WTC11 (cell line): ENCODE measurements at places on chromosomes 12 and 14.

DNA sequence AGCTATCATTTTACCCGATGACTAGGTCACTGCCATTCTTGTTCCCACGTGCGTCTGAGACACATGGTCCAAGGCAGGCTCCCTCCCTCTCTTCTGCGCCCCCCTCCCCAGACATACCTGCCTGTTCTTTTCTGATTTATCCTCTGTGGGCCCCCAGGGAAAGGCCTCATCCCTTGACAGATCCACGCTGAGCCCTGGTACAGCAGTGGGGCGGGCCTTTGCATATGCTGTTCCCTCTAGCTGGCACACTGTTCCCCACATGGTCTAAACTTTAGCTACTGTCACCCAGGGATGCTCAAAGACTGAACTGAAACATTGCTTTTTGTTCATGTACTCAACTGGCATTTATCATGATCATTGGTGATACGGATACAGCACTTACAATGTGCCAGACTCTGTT, 122.5 kb downstream of the SCARB1 start:
- no peak for DNase-seq

DNA sequence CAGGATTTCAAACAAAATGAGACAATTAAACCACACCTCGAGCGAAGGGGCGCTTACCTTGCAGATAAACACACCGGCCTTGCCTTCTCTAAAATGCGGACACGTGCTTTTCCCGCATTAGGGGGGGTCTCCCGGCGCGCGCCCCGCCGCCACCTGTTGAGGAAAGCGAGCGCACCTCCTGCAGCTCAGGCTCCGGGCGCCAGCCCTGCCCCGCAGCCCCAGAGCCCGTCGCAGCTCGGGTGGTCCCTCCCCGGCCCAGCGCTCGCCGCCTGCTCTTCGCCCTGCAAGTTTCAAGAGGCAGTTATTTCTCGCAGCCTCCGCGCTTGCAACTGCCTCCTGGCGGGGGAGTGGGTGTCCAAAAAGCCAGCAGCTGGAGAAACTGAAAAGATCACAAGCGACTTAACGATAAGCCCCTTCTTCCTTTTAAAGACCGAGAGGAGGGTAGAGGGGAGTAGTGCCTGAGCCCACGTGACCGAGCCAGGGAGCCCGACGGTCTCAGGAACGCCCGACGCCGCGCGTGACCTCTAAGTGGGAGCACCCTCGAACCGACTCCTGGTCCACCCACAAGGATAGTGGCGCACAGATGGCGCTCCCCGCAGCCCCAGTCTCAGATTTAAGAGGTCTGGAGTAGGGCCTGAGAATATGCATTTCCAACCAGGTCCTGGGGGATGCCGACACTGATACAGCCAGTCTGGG, at the start of gene ESR2:
Gene ESR2 (minus strand): TSS at position 396 of the 696 bp plus-strand sequence. CDS start 11,386 bp downstream, outside the sequence.
- peak; percentile 58 for DNase-seq

DNA sequence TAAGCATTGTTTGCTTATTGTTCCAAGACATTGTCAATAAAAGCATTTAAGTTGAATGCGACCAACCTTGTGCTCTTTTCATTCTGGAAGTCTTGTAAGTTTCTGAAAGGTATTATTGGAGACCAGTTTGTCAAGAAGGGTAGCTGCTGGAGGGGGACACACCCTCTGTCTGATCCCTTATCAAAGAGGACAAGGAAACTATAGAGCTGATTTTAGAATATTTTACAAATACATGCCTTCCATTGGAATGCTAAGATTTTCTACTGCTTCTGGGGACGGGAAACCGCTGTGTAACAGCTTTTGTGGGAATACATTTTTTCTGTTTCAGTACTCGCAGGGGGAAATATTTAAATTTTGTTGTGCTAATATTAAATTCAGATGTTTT, 3.5 kb downstream of the FOS start:
- no peak for DNase-seq

DNA sequence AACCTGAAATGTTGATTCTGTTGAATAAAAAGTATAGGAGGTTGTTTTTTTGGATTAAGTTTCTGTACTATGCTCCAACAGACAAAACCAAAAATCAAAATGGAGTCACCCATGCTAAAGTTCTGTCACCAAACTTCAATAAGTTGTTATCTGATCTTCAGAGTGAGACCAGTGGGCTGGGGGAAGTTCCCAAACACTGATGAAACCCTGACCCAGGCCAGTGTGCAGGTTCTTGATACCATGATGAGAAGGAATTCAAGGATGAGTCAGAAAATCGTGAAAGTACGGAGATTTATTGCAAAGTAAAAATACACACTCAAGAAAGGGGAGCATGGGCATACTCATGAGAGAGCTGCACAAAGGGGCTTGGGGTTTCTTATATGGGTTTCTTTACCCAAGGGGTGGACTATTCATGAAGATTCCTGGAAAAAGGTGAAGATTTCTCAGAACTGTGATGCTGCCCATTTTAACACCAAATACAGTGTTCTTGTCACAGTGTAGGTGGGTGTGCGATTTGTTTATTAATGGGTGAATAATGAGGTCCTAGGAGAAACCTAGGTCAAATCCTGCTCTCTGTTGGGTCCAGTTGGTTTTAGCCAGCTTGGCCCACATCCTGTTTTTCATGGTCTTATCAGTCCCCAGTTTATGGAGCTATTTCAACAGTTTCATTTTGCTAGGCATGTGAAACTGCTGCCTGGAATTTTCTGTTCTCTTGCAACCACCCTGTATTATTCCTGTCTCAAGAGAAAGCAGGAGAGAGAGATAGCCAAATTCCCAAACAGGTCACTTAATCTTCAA, 27.5 kb upstream of the DENND5B start:
- DNase-seq, result no peak

DNA sequence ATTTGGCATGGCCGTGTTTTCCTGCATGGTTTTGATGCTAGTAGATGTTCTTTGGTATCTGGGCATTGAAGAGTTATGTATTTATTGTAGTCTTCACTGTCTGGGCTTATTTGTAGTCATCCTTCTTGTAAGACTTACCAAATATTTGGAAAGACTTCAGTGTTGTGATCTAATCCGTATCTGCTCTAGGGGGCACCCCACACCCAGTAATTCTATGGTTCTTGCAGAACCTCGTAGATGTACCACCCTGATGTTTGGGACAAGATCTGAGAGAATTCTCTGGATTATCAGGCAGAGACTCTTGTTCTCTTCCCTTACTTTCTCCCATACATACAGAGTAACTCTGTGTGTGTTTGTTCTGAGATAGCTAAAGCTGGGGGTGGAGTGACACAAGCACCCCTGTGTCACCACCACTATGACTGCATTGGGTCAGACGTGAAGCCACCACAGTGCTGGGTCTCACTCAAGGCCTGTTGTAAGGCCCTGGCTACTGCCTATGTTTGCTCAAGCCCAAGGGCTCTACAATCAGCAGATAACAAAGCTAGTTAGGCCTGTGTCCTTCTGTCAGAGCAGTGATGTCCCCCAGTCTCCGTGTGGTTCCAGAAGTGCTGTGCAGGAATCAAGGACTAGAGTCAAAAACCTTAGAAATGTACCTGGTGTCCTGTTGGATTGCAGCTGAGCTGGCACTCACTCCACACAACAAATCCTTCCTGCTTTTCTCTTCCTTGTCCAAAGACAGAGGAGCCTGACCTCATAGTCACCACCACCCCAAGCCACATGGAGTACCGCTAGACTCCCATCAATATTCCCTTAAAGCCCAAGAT, 9.6 kb downstream of the RDH16 start:
- DNase-seq, result peak; percentile 28

GRCh38 chr12:76470028-76470939, 89.3 kb downstream of the OSBPL8 start:
- DNase-seq, result no peak

- peak; percentile 14 for DNase-seq
These were observed 291.5 kb upstream of the SRRM4 start for GRCh38 chr12:118689793-118690192.

- DNase-seq, result no peak
These were observed 843.4 kb upstream of the FLRT2 start for GRCh38 chr14:84686550-84686949.

DNA sequence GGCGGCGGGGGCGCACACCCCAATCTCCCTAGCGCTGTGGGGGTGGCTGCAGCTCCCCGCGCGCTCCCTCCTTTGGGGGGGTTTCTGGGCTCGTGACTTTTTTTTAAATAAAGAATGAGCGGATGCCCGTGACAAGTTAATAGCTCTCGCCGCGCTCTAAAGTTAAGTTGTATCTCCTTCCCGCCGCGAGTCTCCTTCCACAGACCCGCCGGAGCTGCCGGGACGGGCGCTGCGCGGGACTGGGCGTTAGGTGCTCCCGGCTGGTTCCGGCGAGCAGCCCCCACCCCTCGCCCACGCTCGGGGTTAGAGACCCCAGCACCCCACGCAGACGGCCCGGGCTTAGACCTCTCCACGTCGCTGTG, 82.6 kb upstream of the HMGA2 start:
- no peak for DNase-seq

GRCh38 chr14:62162998-62163589, 400.9 kb downstream of the SNAPC1 start:
- DNase-seq, result peak; percentile 21
